ENCODE measurements at places on chromosomes 3 and 15. TPM values are rescaled to one million over a fixed set of nuclear protein-coding genes. Genes with fewer than 3 reads are reported as not detected.

DNA sequence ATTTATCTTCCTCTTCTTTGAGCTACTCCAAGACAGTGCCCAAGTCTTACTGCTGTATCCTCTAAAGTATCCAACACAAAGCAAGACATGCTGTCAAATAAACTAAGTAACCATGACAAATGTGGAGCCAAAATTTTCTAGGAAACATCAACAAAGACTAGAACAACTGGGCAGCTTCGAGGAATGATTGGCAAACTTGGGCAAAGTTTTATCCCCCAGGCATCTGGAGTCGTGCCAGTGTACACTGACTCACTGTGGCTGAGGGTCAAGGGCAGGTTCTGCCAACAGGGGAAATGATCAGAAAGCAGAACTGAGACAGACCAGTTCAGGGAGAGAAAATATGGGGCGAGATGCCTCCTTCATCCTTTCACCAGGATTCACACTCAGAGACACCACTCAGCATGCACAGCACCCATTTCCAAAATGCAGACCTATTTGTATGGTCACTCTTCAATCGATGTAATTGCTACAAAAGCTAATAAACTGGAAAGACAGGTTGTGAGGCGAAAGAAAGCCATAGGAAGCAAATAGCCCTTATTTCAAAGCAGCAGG lies 65.8 kb downstream of the MB21D2 start:
- H3K36me3 ChIP-seq = no peaks in the 10 kb centered on the region
- no peaks in the 10 kb centered on the region for H3K27me3 ChIP-seq

- H3K27ac ChIP-seq = no peak overlapping the region
- H3K27me3 ChIP-seq = peaks cover 11% of the 10 kb centered on the region
- no peak for DNase-seq
- no peaks in the 10 kb centered on the region for H3K36me3 ChIP-seq
- H3K4me3 ChIP-seq = no peak overlapping the region
Observed at GRCh38 chr15:91861223-91861622, 7.7 kb downstream of the SLCO3A1 start.

- no peak overlapping the region for H3K27ac ChIP-seq
- H3K27me3 ChIP-seq = no peaks in the 10 kb centered on the region
- DNase-seq = no peak
- no peaks in the 10 kb centered on the region for H3K4me1 ChIP-seq
- H3K36me3 ChIP-seq = peaks cover 3% of the 10 kb centered on the region
Observed at GRCh38 chr3:196298521-196298920, 11.0 kb upstream of the PCYT1A start.

DNA sequence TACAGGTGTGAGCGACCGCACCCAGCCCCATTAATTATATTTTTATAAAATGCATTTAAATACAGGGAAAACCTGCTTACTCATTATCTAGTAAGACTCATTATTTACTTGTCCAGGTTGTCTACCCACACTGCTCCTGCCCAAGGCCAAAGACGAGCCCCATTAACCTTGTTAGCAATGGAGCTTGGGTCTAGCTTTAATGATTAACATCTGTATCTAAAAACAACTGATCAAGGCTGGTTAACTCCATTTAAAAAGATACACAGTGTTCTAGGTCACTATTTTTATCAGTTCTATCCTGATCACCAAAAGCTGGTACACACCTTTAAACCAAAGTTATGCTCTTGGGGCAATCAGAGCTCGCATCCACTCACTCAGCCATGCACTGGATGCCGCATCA lies 10.4 kb upstream of the NCKIPSD start:
- H3K27ac ChIP-seq = no peak overlapping the region
- no peak for DNase-seq

- no peaks in the 10 kb centered on the region for H3K4me1 ChIP-seq
- DNase-seq = no peak
- no peaks in the 10 kb centered on the region for H3K36me3 ChIP-seq
- H3K4me3 ChIP-seq = no peak overlapping the region
Observed at GRCh38 chr15:49380912-49381311, 42.1 kb upstream of the FGF7 start.

DNA sequence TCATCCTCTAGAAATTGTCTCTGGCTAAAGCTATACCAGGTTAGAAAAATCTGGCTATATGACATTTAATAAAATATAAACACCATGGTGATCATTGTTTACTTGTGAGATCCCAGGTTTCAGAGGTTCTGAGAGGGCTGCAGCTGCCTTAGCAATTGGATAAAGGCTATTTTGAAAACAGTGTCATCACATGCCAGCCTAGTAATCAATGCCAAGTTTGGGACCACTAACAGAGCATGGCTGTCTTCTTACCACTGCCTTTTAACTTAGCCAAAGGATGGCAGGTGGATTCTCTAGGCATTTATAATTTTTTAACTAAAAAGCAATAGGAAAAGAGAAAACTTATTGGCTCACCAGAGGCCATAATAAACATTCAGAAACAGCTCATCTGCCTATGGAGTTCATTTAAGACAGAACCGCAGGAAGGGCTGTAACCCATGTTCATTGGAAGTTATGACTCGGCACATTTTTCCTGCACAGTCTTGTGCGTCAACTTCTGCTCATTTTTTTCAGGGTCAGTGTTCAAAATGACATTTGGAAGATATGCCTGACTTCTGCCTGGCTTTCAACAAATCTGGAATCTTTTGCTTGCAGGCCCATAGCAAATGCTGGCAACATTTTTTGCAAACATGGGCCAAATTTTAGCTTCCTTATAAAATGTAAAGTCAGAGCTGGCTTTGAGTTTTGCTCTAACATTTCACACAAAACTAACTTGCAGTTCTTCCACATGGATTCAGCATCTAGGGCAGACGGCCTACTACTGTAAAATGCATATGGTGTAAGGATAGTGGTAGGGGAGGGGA lies 476.0 kb upstream of the TBL1XR1 start:
- H3K27me3 ChIP-seq = no peaks in the 10 kb centered on the region
- no peak for DNase-seq
- peaks cover 27% of the 10 kb centered on the region for H3K4me1 ChIP-seq
- H3K4me3 ChIP-seq = no peak overlapping the region

- H3K27ac ChIP-seq = no peak overlapping the region
- H3K4me3 ChIP-seq = no peak overlapping the region
- no peak for DNase-seq
- H3K4me1 ChIP-seq = peaks cover 12% of the 10 kb centered on the region
Observed at GRCh38 chr3:67458408-67458807, 196.0 kb downstream of the SUCLG2 start.

DNA sequence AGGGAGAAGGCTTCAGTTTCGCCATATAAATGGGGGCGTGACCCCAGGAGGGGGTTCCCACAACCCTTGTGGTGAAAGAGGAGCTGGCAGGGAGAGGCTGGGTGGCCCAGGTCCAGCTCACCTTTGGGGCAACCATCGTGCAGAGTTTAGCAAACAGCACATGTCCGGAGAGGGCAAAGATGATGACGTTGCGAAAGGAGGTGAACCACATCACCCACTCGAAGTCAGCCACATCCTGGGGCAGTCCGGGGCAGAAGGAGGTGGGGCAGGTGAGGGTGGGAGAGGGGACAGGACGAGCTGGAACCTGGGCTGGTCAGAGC lies 3.7 kb downstream of the HHATL start:
- no peaks in the 10 kb centered on the region for H3K27me3 ChIP-seq
- no peak overlapping the region for H3K27ac ChIP-seq
- peaks cover 3% of the 10 kb centered on the region for H3K4me1 ChIP-seq
- H3K4me3 ChIP-seq = no peak overlapping the region
- no peak for DNase-seq
- H3K36me3 ChIP-seq = no peaks in the 10 kb centered on the region

DNA sequence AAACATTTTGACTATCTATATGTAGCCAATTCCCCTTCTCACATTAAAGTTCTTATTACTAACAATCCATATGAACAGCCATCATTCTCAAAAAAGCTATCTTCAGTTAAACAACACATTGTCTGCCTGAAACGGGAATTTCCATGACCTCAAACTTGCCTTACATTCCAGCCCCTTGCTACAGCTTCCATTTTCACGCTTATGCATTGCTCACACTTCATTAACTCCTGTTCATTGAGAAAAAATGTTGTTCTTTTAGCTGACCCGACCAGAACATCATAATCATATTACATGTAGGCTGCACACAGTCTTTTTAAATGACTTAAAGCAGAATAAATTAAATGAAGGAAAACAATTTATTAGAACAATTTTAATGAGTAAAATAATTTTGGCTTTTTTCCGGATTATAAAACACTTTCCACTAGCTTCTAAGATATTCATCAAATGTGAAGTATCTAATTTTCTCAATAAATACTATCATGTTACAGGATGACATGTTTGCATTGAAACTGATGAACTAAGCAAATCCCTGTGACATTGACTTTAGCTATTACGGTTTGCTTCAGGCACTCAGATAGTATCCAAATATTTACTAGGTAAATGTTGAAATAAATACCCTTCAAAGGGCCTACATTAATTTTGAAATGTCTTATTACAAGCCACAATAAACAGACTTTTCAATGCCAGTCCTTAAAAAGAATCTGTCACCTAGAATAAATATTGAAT lies 49.9 kb downstream of the P3H2 start:
- H3K27me3 ChIP-seq = no peaks in the 10 kb centered on the region
- peaks cover 11% of the 10 kb centered on the region for H3K4me1 ChIP-seq
- no peaks in the 10 kb centered on the region for H3K36me3 ChIP-seq
- no peak overlapping the region for H3K4me3 ChIP-seq
- H3K27ac ChIP-seq = no peak overlapping the region

DNA sequence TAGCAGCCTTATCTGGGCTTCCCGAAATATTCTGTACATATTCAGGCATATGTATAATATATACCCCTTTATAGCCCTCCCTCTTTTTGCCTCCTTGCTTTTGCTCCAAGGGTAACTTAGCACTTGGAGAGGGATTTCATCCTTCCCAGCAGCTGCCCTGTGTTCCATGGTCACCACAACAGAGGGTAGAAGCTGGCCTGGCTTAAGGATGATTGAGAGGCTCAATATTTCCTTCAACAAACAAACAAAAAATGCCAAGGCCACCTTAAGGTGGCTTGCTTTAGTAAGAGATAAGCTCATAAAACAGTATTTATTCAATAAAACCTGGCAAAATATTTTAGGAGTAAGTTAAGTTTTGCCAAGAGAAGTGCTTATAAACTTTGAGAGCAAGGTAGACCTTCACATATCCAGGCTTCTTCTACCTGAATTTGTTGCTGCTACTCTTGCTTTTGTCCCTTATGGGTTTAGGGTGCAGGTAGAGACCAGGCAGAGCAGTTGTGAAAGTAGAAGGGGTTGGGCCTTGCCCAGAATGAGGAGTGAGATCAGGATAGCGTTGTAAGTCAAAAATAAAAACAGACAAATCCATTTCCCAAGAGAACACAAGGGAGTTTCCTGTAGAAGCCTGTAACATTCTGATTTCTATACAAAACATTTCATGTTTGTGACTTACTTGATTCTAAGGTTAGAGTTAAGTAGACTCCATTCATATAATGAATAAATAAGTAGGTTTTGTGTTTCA lies 52.7 kb upstream of the ATOSA start:
- no peaks in the 10 kb centered on the region for H3K27me3 ChIP-seq
- H3K36me3 ChIP-seq = no peaks in the 10 kb centered on the region
- H3K27ac ChIP-seq = no peak overlapping the region
- no peak overlapping the region for H3K4me3 ChIP-seq
- DNase-seq = no peak

GRCh38 chr3:94024385-94024784 lies 4.0 kb downstream of the STX19 start:
- H3K27me3 ChIP-seq = no peaks in the 10 kb centered on the region
- no peaks in the 10 kb centered on the region for H3K4me1 ChIP-seq
- H3K27ac ChIP-seq = no peak overlapping the region
- DNase-seq = no peak
- peaks cover 5% of the 10 kb centered on the region for H3K36me3 ChIP-seq

SLC27A2 gene
- total RNA-seq = 0.91 TPM

PPP1R14D gene
- total RNA-seq = not detected

Measured in neural crest cell (in vitro differentiated cells).